ENCODE measurements at places on chromosomes 2 and 18.

- no peak for DNase-seq
Measured at GRCh38 chr18:36592282-36592681, 236.5 kb downstream of the TPGS2 start.

DNA sequence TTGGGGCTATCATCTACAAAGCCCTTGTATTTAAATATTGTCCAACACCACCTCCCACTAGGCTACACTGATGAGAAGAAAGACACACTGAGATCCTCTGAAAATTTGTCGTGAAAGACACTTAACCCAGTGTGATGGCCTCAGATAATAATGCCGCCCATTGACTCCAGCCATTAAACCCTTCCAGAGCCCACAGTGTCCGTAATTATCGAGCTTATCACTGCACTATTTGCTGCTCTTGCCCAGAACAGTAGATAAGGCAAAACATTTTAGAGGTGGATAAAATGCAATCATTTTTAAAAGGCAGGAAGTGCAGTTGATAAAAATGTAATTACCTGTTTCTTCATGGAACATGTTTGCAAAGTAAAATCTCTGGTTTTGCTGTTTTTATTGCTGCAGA is 121.3 kb upstream of the DDX18 start:
- no peak for DNase-seq

DNA sequence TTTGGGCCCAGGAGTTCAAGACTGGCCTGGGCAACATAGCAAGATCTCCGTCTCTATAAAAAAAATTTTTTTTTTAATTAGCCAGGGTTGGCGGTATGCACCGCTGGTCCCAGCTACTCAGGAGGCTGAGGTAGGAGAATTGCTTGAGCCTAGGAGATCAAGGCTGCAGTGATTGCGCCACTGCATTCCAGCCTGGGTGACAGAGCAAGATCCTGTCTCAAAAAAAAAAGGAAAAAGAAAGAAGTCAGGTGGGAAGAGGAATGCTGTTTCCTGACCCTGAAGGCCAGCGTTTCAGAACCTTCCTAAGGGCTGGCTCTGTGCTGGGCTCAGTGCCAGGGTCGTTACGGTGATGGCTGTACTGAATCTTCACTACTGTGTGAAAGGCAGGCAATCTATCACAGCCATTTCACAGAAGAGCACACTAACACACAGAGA is 35.0 kb upstream of the AGAP1 start:
- no peak for DNase-seq

- DNase-seq: no peak
Measured at GRCh38 chr2:164954186-164954585, 1.1 kb downstream of the SLC38A11 start.

DNA sequence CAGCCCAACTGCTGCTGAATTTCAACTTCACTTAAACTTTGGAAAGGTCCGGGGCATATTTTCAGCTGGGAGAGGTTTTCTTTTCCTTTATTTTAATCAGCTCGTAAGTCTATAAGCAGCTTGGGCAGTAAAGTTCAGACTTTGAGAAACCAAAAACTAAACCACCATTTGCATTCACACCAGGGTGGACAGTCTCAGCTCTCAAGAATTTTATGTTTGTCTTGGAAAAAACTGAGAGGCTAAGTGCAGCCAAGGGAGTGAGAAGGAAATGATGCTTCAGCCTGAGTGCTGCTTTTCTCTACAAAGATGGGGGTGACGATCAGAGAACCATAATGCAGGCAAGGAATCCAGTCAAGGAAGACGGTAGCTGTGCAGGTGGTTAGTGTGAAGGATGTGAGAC is 30.2 kb downstream of the MCFD2 start:
- DNase-seq: no peak

GRCh38 chr2:57444752-57445430 is 601.7 kb upstream of the VRK2 start:
- no peak for DNase-seq

DNA sequence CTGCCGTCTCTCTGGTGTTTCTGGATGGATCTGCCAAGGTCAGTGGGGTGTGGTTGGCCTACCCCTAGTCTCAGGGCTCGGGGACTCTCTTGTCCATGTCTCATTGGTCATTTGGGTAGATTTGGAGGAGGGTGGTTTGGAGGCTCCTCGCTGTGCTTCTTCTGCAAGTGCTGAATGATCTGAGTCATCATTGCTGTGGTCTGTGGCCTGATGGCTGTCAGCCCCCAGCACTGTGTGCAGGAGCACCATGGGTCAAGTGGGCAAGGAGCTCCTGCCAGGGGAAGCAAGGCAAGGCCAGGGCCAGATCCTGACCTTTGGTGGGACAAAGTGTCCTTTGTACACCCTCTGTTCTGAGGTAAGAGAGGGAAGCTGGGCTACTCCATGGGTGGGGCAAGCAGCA is 221.8 kb downstream of the FHOD3 start:
- no peak for DNase-seq

DNA sequence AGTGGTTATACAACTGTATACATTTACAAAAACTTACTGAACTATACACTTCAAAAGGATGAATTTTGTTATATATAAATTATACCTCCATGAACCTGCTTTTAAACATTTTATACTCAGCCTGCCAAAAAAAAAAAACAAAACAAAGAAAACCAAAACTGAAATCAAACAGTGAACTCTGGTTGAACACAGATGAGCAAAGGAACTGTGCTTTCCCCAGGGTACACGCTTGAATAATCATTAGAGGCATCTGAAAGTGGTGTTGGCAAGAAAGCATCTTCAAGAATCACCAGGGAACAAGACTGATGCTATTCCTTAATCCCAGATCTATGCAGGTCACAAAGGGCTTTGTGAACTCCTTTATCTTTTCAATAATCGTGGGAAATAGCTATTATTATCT is 77.0 kb upstream of the LYPD1 start:
- no peak for DNase-seq

GRCh38 chr2:239406316-239406995 is 5.6 kb upstream of the HDAC4 start:
- DNase-seq: no peak

DNA sequence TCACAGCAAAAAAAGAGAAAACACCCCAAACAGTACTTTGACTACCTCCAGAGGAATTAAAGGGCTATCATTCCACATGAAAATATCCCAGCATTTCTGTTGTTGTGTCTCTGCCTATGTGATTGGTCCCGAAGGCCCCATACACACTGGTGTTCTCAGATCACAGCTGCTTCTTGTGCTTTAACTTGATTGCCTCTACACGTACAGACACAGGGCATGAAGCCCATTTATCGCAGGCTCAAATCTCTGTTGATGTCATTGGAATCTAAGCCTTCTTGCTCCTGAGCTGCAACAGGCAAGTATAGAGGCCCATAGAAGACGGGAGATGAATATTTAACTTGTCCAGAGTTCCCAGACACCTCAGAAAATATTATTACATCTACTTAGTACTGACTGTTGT is 405.2 kb downstream of the NCKAP5 start:
- no peak for DNase-seq

- DNase-seq: no peak
Measured at GRCh38 chr2:58261209-58261608, 20.1 kb upstream of the FANCL start.

DNA sequence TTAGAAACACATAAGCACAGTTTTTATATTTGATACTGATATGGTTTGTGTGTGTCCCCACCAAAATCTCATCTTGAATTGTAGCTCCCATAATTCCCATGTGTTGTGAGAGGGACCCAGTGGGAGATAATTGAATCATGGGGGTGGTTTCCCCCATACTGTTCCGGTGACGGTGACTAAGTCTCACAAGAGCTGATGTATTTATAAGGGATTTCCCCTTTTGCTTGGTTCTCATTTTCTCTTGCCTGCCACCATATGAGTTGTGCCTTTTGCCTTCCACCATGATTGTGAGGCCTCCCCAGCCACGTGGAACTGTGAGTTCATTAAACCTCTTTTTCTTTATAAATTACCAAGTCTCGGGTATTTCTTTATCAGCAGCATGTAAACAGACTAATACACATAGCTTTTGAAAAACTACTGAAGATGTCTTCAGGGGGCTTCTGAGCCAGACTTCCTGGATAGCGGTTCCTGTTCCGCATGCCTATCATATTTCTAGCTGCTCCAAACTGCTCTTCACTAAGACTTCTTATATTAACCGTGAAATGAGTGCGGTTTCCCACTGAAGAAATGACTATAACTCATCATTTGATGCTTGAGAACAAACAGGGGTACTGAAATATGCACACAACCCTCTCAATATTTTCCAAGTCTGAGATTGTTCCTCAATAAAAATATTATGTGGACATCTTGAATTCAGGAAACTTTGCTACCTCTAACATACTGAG is 75.8 kb downstream of the SPHKAP start:
- DNase-seq: no peak

DNA sequence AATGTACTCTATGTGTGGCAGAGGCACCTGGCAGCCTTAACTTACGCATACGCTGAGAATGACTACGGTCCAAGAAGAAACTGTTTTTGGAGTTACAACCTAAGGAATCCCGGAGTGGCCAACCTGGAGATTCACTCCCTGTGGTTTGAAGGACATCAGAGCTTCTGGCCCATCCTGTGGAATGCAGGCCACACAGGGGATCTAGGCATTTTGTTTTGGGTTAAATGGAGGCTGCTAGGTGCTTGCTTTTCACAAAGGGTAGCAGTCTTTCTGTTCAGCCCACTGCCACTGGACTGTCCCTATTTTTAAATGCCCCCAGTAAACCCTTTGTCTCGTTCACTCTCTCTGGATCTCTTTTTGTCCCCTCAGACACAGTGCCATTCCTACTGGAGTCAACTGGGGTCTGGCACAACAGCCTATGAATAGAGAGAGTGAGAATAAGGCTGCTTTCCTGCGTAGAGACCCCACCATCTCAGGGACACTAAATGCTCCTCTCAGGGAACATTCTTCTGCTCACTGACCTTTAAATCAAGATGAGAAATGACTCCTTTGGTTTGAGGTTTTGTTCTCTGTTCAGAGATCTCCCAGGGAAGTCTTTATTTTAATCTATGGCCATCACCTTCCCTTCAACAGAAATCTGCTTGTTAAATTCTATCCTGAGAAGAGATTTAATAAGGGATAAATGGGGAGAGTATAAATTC is 124.9 kb downstream of the B3GNT2 start:
- no peak for DNase-seq

- no peak for DNase-seq
Measured at GRCh38 chr2:7999683-8000476, 682.0 kb upstream of the ID2 start.
